ENCODE measurements at places on chromosomes 2 and 18. TPM values are rescaled to one million over a fixed set of nuclear protein-coding genes. Genes with fewer than 3 reads are reported as not detected.

SCN7A gene
- 0.32 TPM for total RNA-seq

SLC5A7 gene
- total RNA-seq = not detected

LPIN1 gene
- 12.2 TPM for total RNA-seq

SGPP2 gene
- total RNA-seq = 0.11 TPM

DSG2 gene
- 117 TPM for total RNA-seq

KIAA2012 gene
- total RNA-seq = not detected

- no peaks in the 10 kb centered on the region for H3K27me3 ChIP-seq
- no peak overlapping the region for H3K27ac ChIP-seq
- H3K4me1 ChIP-seq = peaks cover 5% of the 10 kb centered on the region
- no peak for DNase-seq
- peaks cover 53% of the 10 kb centered on the region for H3K36me3 ChIP-seq
Measured at GRCh38 chr2:241706537-241706936, 4.7 kb downstream of the ING5 start.

DNA sequence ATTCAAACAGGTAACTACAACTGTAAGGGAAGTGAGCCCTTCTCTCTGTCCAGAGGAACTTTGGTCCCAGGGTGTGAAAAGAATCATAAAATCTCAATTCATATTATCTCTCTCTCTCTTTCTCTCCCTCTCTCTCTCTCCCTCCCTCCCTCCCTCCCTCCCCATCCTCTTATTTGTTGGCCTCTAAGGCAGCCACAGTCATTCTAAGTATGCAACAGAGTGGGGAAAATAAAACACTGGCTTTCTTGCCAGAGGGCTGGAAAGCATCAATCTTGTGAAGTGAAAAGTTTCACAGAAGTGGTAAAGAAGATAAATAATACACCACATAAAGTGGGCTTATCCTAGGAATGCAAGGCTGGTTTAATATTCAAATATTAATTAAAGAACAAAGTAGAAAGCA, 95.6 kb upstream of the KCNH7 start:
- no peak overlapping the region for H3K27ac ChIP-seq
- no peak for DNase-seq
- H3K4me3 ChIP-seq = no peak overlapping the region
- no peaks in the 10 kb centered on the region for H3K4me1 ChIP-seq
- H3K36me3 ChIP-seq = no peaks in the 10 kb centered on the region
- no peaks in the 10 kb centered on the region for H3K27me3 ChIP-seq

DNA sequence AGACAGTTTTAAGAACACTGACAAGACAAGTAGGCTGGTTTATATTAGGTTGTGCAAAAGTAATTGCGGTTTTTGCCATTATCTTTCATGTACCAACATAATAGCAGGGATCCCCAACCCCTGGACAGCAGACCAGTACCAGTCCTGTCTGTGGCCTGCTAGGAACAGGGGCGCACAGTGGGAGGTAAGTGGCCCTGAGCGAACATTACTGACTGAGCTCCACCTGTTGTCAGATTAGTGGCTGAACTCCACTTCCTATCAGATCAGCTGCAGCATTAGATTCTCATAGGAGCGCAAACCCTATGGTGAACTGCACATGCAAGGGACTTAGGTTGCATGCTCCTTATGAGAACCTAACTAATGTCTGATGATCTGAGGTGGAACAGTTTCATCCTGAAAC, 921.9 kb downstream of the CCDC85A start:
- DNase-seq = peak; percentile 24
- H3K27me3 ChIP-seq = no peaks in the 10 kb centered on the region
- no peaks in the 10 kb centered on the region for H3K4me1 ChIP-seq
- H3K4me3 ChIP-seq = no peak overlapping the region
- H3K27ac ChIP-seq = no peak overlapping the region

DNA sequence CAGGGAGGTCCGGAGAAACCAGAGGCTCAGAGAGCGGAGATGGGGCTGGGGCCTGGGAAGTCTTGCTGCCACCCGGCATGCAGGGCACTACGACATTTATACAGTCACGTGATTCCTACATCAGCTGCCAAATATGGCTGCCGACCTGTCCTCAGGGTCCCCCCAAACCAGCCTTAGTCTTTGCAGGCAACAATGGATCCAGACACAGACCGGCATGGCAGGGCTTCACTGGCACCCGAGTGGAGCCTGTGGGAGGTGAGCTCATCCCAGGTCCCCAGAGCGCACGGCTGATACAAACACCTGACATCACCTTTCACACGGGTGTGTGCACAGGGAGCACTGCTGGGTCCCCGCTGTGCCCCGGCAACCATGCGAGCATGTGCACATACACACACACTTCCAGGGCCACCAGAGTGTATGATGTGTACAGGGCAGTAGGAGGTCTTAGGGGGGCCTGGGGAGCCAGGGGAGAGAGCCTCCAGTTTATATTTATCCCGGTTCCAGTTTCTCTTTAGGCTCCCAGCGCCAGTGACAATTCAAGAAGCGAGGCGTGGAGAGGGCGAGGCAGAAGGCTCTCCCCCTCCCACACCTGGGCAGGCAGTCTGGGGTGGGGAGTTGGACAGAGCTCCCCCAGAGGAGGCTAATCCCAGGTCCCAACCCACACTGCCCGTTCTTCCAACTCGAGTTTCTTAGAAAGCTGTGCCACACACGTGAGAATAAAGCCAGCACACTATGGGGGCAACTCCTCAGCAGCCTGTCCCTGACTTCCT, 2.7 kb downstream of the SEMA4C start:
- peaks cover 21% of the 10 kb centered on the region for H3K4me1 ChIP-seq
- peak overlapping the region; percentile 82 for H3K4me3 ChIP-seq
- H3K27me3 ChIP-seq = 0 out of 2 replicates have a peak, but pooled peaks cover 4% of the 10 kb centered on the region
- peaks cover 23% of the 10 kb centered on the region for H3K36me3 ChIP-seq

DNA sequence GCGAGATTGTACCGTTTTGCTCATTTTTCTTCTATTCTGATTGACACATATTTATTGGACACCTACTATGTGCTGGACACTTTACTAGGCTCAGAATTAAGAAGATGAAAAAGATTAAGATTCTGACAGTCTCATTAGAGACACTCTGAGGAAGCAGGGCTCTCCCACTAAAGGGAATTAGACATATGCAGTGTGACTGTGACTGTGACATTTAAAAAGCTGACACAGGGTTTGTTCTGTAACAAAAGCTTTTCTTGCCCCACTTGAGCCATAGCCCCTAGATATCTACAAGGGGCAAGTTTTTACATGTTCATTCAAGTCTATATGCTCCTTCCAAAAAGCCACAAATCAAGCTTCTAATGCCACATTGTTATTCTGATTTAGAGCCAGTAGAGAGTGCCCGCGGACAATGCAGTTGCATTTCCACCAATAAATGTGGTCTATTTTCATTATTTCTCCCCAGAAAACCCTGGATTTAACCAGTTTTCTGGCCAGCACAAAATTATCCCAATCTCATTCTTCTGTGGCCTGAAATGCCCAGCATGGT, 9.8 kb downstream of the ARHGAP25 start:
- H3K4me3 ChIP-seq = no peak overlapping the region
- H3K4me1 ChIP-seq = peaks cover 31% of the 10 kb centered on the region
- no peaks in the 10 kb centered on the region for H3K27me3 ChIP-seq
- H3K27ac ChIP-seq = peak overlapping the region; percentile 88

DNA sequence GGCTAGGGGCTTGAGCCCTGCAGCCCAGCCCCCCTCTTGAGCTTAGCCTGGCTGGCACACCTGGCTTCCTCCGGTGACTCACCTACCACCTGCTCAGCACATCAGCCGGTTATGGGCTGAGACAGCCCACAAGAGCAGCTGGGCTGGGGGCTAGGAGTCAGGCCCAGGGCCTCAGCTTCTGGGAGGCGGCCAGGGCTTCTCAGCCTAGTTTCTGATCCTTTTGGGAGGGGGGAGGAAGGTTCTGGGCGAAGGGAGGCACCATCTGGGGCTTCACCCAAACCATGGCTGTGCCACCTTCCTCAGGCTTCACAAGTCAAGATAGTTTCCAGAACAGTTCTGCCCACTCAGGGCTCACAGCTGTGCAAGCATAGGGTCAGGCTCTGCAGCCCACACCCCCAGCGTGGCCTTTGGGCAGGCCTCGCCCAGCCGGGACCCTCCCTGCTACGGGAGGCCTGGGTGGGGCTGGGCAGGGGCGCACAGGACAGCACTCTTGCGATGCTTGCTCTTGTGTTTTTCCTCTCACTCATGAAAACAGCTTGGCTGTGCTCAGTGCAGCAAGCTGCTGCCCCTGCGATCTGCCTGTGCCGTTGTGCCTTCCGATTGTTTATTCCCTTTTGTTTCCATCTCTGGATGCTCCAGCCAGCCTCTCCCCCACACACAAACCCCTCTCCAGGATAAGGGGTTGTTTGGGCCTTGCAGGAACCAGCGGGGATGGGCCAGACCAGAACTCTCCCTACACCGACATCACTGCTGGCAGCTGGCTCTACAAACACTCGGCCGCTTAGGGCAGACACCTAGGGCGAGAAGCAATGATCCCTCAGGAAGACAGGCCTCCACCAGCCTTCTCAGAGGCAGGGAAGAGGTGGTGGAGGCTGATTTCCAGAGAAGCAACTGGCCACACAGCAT, 26.1 kb upstream of the SEMA4C start:
- peaks cover 28% of the 10 kb centered on the region for H3K4me1 ChIP-seq
- H3K27ac ChIP-seq = no peak overlapping the region
- no peaks in the 10 kb centered on the region for H3K27me3 ChIP-seq
- no peak overlapping the region for H3K4me3 ChIP-seq

DNA sequence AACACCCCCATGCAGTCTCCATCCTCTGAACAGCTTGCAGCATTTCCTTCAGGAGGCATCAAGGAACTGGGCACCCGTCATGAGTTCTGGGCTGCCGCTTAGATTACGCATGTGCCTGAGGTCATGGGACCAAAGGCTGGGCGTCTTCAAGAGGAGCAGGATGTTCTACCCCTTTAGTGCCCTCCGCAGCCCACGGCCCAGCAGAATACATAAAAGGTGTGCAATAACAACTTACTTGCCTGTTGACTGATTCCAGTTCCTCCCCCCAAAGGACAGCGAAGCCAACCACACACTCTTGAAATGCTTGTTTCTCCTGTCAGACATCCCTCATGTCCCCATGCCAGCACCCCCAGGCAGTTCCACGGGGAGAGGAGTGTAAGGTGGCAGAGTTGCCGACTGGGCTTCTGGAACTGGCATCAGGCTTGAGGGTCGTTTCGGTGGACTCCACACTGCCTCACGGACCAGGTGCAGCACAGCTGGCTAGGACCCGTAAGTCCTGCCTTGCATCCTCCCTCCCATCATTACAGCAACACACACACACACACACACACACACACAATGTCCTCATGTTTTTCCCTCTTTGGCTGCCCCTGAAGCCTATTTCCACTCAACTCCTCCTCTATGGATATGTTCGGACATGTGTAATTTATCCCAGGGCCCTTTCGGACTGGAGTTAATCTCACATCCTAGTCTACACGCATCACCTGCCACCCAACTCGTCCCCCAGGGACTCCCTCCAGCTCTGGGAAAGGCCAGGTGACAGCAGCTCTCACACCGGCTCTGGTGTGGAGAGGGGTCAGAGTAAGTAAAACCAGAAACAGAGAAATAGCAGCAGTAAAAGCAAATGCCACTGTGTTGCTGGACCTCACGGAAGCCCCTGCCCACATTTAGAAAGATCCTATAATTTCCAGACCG, 200.7 kb downstream of the BCL11A start:
- no peak for DNase-seq
- no peak overlapping the region for H3K27ac ChIP-seq
- H3K4me3 ChIP-seq = no peak overlapping the region
- peaks cover 19% of the 10 kb centered on the region for H3K4me1 ChIP-seq
- no peaks in the 10 kb centered on the region for H3K27me3 ChIP-seq

DNA sequence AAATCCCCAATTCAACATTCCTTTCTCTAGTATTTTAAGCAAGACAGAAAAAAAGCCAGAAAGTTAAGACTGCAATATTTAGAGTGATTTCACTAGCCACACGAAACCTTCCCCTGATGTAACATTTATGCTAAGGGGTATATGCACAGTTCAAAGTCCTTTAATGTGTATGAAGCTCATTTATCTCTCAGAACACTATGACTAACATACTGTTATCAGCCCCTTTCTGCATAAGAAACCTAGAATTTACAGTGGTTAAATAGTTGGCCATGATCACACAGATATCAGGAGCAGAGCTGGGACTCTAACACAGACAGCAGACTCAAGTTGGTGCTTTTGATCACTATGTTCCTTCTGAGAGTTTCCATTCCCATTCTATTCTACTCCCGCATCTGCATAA, 185.5 kb downstream of the CDH2 start:
- no peaks in the 10 kb centered on the region for H3K27me3 ChIP-seq
- no peaks in the 10 kb centered on the region for H3K36me3 ChIP-seq
- H3K4me3 ChIP-seq = no peak overlapping the region
- no peaks in the 10 kb centered on the region for H3K4me1 ChIP-seq
- DNase-seq = no peak

- H3K4me1 ChIP-seq = peaks cover 4% of the 10 kb centered on the region
- H3K4me3 ChIP-seq = no peak overlapping the region
- no peak for DNase-seq
- no peak overlapping the region for H3K27ac ChIP-seq
- H3K27me3 ChIP-seq = no peaks in the 10 kb centered on the region
- peaks cover 19% of the 10 kb centered on the region for H3K36me3 ChIP-seq
Measured at GRCh38 chr18:44887227-44887631, 206.5 kb downstream of the SETBP1 start.

GRCh38 chr2:94956797-94957391, 68.6 kb upstream of the MAL start:
- peaks cover 4% of the 10 kb centered on the region for H3K27me3 ChIP-seq
- no peak overlapping the region for H3K27ac ChIP-seq
- H3K36me3 ChIP-seq = no peaks in the 10 kb centered on the region
- H3K4me1 ChIP-seq = peaks cover 15% of the 10 kb centered on the region
- DNase-seq = peak; percentile 54

DNA sequence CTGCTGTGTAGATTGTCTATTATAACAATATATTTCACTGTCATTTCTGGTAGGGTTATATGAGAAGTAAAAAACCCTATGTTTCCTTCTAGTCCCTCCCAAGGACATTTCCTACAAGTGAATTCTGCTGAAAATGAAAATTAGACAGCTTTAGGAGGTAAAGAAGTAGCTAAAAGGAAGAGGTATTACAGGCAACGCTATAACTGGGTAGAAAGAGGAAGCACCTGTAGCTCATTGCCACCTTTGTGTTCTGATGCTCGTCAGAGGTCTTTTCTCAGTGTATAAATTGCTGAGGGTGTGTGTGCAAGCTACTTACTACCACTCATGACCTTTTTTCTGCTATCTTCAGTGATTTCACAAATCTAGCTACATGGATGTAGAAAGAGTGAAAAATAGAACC, 1.4 kb downstream of the DNAJC10 start:
- no peak overlapping the region for H3K4me3 ChIP-seq
- no peak for DNase-seq
- no peaks in the 10 kb centered on the region for H3K4me1 ChIP-seq
- no peaks in the 10 kb centered on the region for H3K27me3 ChIP-seq
- peaks cover 2% of the 10 kb centered on the region for H3K36me3 ChIP-seq
- H3K27ac ChIP-seq = no peak overlapping the region

DNA sequence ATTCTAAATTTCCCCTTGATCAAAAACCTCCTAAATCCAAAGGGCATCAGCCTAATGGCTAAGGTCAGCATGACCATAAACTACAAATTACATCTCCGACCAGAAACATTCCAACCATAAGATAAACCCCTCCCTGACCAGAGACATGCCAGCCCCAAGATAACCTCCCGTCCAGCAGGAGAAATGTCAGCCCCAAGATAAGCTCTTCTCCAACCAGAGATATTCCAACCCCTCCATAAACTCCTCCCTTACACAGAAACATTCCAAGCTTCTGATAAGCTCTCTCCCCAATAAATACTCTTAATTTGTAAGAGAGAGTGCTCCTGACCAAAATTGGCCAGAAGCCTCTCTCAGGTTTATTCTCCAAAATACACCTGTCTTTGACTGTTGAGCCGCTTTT, 274.0 kb downstream of the RNF152 start:
- H3K27me3 ChIP-seq = peaks cover 9% of the 10 kb centered on the region
- peaks cover 45% of the 10 kb centered on the region for H3K36me3 ChIP-seq
- no peak overlapping the region for H3K27ac ChIP-seq
- H3K4me3 ChIP-seq = no peak overlapping the region
- H3K4me1 ChIP-seq = peaks cover 24% of the 10 kb centered on the region
